ENCODE measurements at places on chromosomes 1 and 21. TPM values are rescaled to one million over a fixed set of nuclear protein-coding genes. Genes with fewer than 3 reads are reported as not detected.

- DNase-seq = no peak
Measured at GRCh38 chr1:6212193-6212959, 6.5 kb downstream of the RNF207 start.

- no peak for DNase-seq
Measured at GRCh38 chr21:42389449-42389835, 6.4 kb downstream of the TMPRSS3 start.

GRCh38 chr1:47507144-47507543 is 69.3 kb downstream of the FOXD2 start:
- no peak for DNase-seq

DNA sequence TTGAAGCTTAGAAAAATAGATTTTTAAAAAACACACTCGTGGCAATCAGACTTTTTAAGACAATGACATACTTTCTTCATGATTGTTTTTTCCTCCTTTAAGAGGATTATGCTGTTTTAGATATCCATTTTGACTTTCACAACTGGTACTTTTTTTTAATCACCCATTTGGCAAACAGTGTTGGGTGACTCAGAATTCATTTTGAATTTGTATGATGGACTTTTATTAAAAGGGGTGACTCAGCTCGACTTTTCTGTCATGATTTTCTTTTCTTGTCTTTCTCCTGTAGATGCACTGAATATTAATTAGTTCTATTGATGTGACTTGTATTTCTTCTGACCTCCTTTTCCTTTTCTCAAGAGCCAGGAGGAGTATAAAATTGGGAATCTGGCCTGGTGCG is 44.7 kb downstream of the FMN2 start:
- DNase-seq = no peak

DNA sequence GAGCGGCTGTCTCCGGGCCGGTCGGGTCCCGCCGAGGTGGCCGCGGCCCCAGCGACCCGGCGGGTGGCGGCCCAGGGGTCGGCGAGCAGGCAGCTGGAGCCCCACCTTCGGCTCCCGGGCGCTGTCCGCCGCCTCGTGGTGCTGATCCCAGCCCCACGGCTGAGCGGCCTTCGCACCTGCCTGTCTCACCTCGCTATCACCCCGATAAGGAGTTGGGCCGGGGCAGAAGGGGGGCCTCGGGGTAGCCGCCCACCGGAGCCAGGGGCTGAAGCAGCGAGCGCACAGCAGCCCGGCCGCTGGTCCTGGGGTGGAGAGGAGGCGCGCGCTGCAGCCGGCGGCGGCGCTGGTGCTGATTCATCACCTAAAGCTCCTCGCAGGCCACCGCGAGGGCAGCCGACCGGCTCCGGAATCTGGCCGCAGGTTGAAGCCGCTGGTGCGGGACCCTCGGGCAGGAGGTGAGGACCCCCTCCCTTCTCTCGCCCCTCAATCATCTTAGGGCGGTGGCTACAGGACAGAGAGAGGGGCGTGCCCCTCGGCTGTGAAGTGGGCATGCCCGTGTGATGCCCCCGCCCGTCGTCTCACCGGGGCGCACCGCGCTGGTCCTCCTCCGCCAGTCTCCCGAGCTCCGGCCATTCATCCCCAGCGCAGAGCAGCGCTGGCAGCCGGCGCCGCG is 575 bp downstream of the TRIM67 start:
- peak; percentile 79 for DNase-seq

- peak; percentile 88 for DNase-seq
Measured at GRCh38 chr1:227728059-227728891, 6.8 kb downstream of the JMJD4 start.

DNA sequence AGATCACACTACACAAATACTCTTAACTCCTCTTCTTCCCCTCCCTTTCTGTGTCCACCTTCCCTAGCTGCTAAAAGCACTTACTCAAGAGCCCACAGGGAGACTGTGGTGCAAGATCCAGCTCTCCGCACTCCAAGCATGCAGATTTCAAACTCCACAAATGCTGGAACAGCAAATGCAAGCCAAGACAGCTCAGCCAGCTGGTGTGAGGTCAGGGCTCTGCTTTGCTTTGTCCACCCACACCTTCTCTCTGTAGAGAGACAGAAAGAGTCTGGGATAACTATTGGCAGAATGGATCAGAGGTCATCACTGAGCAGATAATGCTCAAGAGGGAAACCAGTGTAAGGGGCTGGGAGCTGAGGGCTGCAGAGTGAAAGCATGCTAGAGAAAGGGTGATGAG is 45.2 kb upstream of the DPT start:
- DNase-seq = no peak

GRCh38 chr1:54400329-54400728 is 5.9 kb downstream of the SSBP3 start:
- no peak for DNase-seq

DNA sequence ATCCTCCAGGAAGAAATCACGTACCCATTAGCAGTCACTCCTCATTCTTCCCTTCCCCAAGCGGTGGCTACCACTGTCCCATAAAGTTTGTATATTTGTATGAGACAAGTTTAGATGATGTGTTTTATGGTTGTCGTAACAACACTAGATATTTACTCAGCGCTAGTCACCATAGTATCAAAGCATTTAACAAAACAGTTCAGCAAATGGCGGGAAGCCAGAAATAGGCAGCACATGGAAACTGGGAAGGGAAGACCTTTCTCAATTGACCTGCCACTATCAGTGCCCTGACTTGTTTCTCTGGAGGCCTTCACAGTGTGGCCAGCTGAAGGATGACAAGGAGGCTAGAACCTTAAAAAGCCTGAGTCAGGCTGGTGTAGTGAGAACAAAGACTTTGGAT is 31.1 kb downstream of the CNST start:
- peak; percentile 48 for DNase-seq

GRCh38 chr1:28592321-28593071 is 431 bp downstream of the RAB42 start:
- DNase-seq = no peak

DNA sequence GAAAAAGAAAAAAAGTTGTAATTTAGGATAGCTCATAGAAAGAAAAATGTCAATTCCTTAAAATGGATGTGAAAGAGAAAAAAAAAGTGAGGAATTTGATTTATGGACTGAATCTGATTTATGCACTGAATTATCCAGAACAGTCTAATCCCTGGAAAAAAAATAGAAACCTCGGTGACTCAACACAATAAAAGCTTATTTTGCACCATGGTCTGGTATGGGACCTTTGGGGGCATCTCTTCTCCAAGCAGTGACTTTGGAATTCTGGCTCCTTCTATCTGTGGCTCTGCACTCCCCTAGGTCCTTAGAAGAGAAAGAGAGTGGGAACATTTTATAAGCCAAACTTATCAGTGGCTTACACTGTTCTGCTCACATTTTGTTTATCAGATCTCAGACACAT is 471.7 kb upstream of the B3GALT2 start:
- DNase-seq = no peak

GRCh38 chr21:45954921-45955320 is 26.6 kb upstream of the COL6A1 start:
- DNase-seq = no peak

FCRL3 gene
- not detected for total RNA-seq

FOXD3 gene
- not detected for total RNA-seq

ITLN2 gene
- not detected for total RNA-seq

PADI3 gene
- 83.2 TPM for total RNA-seq

PM20D1 gene
- total RNA-seq = not detected

Measured in Caki2 (cell line).